ENCODE measurements at places on chromosomes 1 and 21.

DNA sequence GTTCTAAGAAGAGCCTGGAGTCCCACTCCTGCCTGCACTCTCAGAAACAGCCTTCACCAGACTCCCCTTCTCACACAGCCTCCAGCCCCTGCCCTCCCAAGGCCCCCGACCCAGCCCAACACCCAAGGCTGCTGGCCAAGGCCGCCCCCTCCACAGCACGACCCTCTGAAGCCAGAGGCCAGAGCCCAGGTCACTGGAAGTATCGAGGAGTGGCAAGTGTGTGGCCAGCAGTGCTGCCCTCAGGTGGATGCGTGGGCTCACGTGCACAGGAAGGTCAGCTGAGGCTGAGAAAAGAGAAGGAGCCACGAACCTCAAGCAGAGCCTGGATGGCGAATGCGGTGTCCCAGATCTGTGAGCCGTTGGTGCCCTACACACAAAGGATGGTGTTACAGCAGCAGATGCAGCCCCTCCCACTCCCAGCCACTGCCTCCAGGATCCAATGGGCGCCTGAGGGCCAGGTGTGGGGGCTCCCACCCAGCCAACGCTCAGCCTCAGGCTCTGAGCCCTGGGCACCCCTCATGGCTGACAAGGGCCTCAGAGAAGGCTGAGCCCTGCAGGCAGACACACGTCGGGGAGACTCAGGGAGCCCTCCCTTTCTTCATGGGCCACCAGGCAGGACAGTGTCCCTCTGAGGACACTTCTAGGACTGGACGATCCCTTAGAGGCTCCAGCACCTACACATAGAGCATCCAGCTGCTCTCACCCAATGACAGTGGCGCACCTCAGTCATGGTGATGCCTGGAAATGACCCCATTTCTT is 18.0 kb downstream of the LSS start:
- DNase-seq, result no peak

DNA sequence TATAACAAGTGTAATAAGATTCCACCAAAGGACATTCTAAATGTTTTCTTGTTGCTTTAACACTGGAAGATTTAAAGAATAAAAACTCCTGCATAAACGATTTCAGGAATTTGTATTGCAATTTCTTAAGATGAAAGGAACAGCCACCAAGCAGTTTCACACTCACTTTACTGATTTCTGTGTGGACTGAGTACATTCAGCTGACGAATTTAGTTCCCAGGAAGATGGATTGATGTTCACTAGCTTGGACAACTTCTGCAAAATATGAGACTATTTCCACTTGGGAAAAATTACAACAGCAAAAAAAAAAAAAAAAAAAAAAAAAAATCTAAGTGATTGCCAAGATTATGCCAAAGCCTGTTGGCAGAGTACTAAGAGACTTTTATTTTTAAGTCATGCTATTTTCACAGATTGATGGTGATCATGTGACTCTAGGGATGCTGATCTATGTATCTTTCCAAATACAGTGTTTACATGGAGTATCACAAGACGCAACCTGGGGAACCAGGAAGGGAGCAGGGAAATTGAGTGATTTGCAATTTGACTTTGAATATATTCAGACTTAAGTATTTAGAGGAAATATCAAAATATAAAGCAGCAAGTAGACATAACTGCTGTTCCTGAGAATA is 341.0 kb downstream of the NTNG1 start:
- no peak for DNase-seq

GRCh38 chr21:45145146-45145545 is 70.8 kb downstream of the ADARB1 start:
- DNase-seq, result no peak

- no peak for DNase-seq
These were observed 11.3 kb upstream of the CTSE start for GRCh38 chr1:206035027-206035426.

GRCh38 chr1:198333744-198334143 is 176.9 kb downstream of the NEK7 start:
- DNase-seq, result no peak

- DNase-seq, result no peak
These were observed 1.9 kb upstream of the ARID1A start for GRCh38 chr1:26693599-26694572.

- DNase-seq, result no peak
These were observed 57.9 kb downstream of the FGGY start for GRCh38 chr1:59354709-59355337.

DNA sequence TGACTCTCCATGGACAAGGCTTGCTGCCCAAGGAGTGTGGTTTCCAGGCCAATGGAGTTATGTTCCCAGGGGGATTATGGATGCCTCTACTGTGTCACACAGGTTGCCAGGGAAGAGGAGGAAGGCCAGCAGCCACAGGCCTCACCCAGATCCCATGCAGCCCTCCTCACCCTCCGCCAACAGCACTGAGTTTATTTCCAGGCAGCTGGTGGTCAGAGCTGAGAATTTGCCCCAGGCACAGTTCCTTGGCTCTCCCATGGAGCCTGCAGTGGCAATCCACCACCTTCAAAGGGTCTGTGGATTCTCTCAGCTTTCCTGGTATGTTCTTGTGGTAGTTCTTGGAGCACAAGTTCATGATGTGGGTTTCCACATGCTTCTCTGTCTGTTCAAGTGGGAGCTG is 79.2 kb downstream of the NTNG1 start:
- DNase-seq, result no peak

GRCh38 chr1:84257617-84258016 is 43.9 kb upstream of the SAMD13 start:
- DNase-seq, result no peak

DNA sequence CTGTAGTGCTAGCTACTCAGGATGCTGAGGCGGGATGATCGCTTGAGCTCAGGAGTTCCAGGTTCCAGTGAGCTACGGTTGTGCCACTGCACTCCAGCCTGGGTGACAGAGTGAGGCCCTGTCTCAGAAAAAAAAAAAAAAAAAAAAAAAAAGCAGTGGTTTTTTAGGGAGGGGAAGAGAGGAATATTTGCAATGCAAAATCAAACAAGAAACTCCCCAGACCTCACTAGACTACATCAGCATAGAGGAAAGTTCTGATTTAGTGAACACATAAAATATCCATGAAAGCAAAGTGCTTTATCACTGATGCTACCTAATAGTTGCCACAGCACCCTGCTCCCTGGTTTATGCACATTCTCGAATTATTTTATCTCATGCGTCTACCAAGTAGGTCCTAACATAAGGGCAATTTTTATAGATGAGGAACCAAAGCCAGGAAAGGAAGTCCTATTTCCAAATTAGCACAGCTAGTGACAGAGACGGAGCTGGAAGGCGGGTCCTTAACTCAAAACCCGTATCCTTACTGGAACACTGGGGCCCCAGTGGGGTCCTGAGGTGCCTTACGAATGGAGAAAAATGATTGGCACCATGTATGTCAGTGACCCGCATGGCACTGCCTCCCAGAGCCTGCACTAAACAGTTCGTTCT is 50.7 kb upstream of the GPR157 start:
- DNase-seq, result no peak

GRCh38 chr21:17786071-17786850 is 32.9 kb downstream of the C21orf91 start:
- DNase-seq, result no peak

DNA sequence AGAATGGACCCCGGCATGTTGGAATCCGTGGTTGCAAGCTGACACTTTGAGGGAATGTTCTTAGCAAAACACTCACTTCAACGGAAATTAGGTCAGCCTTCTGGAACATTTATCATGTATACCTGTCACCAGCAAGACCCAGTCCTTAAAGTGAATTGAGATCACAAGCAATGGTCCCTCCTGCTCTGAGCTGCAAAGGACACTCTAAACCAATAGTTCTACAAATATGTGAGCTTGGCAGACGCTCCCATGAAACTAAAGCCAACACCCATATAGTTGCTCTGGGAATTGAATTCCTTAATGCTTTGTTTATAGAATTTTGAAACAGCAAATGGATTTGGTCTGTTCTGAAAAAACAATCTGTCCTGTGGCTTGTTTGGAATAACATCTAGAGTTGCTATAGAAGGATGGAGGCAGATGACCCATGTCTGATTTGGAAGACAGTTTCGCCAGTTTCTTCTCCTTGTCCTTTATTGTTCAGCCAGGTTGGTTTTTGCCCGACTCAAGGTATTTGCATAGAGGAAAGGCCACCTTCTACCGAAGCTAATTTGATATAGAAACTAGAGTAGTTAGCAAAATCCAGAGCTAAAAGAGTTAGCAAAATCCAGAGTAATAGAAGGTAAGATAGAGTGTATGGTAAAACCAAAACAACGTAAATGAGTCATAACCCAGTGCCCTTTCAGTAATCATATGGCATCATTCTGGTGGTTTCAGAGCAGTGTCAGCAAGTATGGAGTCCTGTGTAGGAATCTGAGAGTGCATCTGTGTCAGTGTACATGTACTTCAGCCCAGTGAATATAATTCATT is 236.2 kb downstream of the NFIA start:
- DNase-seq, result no peak

DNA sequence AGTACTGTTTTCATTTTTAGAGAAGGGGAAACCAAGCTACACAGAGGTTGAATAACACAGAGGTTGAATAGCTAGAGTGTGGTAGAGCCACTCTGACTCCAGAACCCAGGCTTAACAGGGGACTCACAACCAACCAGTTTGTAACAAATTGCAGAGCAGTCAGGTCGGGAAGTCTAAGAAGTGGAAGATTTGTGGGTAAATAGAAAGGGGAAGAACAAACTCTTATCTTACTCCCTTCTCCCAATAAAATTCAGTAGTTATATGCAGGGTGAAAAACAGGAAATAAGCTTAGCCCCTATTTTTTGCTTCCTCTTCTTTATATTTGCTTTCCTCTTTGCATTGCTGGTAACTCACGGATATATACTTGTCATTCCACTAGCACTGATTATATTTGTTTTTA is 23.2 kb downstream of the CDC42 start:
- no peak for DNase-seq

DNA sequence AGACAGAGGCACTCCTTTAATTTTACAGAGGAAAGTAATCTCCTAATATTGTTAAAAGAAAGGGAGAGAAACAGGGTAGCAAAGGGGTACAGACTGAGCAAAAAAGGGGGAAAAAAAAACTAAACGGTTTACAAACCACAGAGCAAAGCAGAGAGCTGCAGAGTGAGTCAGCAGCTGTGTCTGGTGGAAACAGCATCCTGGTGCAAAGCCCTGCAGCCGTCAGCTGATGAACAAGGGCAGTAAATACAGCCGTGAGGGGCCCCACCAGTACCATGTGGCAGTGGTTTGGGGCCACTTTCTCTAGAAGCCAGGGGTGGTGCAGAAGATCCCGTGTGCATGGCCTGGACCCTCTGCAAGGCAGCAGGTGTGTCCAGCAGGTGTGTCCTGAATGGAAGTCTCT is 111.3 kb downstream of the ERG start:
- no peak for DNase-seq

DNA sequence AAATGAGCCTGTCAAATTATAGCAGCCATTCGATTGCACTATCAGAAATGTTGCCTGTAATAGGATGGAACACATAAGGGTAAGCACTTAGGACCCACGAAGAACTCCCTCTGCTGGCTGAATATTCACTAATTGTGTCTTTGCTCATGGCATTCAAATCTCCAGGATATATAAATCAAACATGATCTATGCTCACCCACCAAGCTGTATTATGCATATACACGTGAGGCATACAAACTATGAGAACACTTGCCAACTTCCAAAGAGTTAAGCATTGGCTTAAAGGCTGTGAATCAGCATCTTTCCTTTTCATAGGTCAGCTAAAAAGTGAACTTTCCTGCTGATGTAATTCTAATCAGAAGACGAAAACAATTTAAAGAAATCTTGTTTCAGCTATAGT is 34.5 kb downstream of the TMPRSS15 start:
- no peak for DNase-seq

DNA sequence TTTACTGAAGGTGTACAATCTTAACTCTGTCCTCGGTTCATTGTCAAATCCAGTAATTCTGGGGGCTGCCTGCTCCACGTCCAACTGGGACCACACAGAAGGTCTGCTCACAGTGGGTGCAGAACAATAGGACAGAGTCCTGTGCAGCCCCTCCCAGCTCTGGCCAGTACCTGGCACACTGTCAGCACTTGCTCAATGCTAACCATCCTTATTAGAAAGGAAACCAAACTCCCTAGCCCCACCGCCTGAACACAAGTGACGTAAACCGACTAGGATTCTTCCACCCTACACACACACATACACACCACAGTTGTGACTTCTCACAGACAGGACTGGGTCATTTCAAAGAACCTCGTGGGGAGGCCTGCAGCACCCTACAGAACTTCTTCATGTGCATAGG is 5.2 kb downstream of the BCAR3 start:
- DNase-seq, result no peak

- no peak for DNase-seq
These were observed 96.0 kb upstream of the DUSP10 start for GRCh38 chr1:221837896-221838295.

DNA sequence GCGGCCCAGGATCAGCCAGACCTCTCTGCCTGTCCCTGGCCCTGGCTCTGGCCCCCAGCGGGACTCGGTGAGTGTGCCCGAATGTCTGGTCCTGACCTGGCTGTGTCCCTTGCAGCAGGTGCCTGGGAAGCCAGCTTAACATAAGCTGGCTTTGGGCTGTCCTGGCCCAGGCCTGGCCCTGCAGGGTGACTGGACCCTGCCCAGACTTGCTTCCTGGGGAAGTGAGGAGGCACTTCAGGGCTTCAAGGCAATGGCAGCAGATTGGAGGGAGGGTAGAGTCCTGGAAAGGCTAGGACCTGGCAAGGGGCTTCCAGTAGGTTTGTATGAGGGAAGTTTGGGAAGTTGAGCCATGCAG is 16.4 kb downstream of the RPS6KA1 start:
- no peak for DNase-seq

GRCh38 chr1:30988045-30988444 is 77.5 kb downstream of the PUM1 start:
- DNase-seq, result no peak

DNA sequence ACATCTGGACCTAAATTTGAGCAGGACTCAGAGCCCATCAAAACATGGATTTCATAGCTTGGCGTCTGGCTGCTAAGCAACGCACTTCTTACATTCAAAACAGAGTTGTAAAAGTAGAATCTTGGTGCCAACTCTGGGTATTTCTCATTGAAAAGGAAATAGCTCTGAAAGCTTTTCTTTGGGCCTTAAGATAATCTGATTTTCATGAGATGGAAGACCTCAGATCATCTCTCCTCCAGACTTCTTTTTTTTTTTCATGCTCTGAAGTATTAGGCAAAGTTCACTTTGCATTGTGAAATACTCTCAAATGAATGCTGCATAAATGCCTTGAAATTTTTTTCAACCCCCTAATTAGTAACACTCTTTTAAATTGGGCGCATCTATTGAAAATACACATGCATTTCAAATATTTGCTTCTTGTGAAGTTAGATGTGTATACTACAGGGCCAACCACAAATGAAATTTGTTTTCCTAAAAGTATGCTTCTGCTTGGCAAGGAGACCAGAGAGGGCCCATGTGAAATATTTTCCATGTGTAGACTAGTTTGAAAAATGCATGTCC is 4.2 kb downstream of the ADAMTS5 start:
- DNase-seq, result no peak

- DNase-seq, result no peak
These were observed 2.4 kb upstream of the C8B start for GRCh38 chr1:56967900-56968832.

GRCh38 chr1:210446479-210446878 is 117.8 kb downstream of the HHAT start:
- DNase-seq, result peak; percentile 49
